Mucosa of gallbladder (tissue), 1 donor: ENCODE measurements at places on chromosomes 12 and 14. TPM values are rescaled to one million over a fixed set of nuclear protein-coding genes. Genes with fewer than 3 reads are reported as not detected.

DNA sequence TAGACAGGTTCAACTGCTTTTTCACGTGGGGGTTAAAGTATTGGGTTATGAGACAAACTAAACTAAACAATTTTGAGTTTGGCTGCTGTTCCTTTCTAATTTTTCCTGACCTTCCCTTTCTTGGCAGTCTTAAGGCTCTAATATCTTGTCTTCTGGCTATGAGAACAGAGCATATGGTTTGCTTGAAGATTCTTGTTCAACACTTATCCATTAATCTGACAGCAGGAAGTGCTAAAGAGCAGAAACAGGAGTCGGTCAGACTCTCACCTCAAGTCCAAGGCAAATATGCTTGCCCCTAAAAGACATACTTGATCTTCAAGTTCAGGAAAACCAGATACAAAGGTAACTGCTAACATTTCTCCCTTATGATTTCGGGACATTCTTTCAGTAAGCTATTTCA is 52.6 kb upstream of the KCNJ8 start:
- DNase-seq = no peak

GRCh38 chr12:53939141-53940108 is 794 bp downstream of the HOXC13 start:
- no peak for DNase-seq

GRCh38 chr14:24136684-24137528 is 912 bp downstream of the PSME1 start:
- DNase-seq = no peak

DNA sequence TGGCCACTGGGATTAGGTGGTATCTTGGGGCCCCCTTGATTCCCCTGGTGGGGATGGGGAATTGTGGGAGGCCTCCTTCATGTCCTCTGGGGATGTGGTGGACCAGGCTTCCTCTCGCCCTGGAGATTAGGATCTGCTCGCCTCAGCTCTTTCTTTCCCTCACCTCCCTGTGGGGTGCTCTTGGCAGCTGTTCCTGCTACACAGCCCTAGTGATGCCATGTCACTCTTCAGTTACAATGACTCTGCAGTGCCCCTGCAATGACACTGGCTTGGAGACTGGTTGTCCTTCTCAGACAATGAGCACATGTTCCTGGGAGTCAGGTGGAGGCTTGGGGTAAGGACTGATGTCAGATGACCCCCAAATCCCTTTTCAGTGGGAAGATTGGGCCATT is 83.9 kb downstream of the ADCK1 start:
- no peak for DNase-seq

- no peak for DNase-seq
Observed at GRCh38 chr14:76373456-76373855, 2.5 kb upstream of the ESRRB start.

DNA sequence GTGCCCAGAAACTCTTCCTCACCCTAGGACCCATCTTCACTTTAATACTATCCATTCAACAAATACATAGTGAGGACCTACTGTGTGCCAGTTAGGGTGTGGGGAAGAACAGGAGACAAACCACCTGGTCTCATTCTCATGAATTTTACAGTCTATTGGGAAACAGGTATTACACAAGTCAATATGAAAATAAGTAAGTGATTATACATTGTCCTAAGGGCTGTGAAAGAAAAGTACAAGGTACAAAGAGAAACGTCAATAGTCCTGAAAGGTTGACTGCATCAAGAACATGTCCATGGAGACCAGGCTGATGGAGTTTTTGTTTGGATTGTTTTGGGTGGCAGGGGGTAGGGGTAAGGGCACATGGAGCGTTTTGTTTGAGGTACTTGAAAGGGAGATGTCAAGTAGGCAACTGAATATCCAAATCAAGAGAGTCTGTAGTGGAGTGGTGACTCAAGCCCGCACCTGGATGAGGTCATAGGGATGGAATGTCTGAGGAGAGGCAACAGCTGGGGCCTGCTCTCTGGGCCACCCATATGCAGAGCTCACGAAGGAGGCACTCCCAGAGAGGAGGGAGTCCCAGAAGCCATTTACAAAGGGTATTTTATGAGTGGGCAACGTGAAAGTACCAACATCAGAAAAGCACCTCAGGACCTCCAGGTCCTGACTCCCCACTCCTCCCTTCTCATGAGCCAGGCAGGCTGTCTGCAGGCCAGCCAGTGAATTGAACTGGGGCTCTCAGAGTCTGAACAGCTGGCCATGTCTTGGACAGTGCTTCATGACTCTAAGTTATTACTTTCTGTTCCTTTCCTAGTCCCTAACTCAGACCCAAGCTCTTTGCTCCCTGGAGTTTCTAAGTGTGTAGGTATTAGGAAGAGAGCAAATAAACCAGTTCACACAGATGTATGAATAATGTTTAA is 272.0 kb downstream of the ZFP36L1 start:
- DNase-seq = peak; percentile 79

DNA sequence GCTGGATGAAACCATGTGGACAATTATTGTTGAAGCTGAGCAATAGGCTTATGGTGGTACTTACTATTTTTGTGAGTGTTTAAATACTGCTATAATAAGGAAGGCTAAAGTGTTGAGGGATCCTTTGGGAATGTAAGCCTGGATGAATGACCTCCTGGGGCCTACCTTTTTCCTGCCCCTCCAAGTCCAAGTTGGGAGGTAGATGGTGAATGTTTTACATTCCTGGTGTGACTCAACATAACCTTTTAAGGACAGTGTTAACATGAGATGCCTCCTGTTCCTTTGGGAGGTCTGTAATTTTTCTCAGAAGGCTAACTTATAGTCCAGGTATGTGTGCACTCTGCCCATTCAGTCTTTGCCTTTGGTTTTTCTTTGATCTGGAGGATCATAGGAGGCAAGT is 315.9 kb downstream of the NRXN3 start:
- no peak for DNase-seq

GRCh38 chr12:66644151-66644550 is 34.7 kb downstream of the GRIP1 start:
- DNase-seq = no peak

Gene A2ML1
- total RNA-seq = 0.09 TPM

Gene DBX2
- total RNA-seq = not detected

DNA sequence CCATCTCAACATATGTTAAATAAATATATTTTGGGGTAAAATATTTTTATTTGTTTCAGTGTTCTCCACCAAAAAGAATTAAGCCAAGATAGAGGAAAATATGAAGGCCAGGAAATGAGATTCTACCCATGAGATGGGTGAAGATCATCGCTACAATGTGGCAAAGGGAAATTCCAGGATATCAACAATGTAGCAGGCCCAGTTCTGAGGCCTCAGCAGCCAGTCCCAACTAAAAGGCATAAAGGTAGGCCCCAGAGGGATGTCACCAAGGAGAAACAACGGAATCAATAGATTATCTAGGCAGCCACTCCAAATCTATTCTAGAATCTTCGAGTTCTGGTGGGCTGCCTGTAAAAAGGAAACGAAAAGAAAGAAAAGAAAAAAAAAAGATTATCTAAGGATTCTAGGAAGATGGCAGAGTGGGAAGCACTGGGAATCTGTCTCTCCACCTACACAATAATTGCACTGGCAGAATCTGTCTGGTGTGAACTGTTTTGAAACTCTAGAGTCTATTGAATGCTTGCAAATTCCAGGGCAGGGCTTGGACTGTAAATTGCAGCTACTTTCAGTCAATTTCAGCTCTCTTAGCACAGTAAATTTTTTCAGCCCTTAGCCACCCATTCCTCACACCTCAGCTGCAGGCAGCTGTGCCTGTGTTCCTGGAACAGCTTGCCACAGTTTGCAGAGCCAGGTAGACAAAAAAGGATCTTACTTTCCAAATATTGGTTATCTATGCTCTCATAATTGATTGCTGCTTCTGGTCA is 33.1 kb upstream of the MMP19 start:
- DNase-seq = no peak

- no peak for DNase-seq
Observed at GRCh38 chr14:87745507-87746118, 247.4 kb downstream of the GALC start.

Gene TMEM121
- total RNA-seq = 3.7 TPM

DNA sequence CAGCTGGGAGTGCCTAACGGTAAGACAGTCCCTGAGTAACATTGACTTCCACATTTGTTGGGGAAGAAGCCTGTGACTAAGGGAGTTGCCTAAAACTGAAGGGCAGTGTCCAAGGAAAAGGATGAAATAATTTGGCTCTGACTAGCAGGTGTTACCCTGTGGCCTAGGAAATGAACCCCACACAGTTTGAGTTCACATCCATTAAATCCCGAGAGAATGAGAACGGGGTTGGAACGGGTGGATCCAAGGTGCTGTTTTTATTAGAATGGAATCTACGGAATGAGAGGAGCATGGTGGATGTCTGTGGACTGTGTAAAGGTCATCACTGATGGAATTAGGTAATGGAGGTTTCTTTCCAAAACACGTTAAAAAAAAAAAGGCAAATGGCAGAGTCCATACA is 324.0 kb downstream of the MED13L start:
- no peak for DNase-seq

DNA sequence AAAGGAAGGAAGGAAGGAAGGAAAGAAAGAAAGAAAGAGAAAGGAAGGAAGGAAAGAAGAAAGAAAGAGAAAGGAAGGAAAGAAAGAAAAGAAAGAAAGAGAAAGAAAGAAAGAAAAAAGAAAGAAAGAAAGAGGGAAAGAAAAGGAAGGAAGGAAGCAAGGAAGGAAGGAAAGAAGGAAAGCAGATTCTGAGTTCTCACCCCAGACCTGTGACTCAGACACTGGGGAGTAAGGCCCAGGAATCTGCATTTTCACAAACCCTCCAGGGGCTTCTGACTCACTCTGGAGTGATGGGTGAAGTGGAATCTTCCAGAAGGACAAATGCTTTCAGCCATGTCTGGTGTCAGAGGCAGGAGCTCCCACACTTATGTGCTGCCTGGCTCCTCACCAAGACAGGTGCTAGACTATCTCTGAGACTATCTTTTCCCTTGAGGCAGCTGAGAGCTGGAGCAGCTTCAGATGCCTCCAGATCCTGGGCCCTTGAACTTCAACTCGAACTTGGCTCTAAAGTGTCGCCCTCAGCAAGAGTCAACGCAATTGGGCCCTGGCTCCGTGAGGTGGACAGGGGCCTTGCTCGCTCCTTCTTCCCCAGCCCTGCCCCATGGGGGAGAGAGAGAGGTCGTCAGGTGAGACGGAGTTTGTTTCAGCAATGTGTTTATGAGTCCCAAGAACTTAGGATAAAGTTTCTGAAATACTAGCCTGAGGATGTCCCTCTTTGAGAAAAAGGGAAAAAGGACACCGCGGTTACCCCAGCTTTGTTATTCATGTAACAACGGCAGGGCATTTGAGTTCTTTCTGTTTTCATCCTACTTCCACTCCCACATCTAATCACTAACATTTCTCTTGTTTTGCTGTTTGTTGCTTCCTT is 19.8 kb upstream of the SCARB1 start:
- no peak for DNase-seq

Gene ALDH1L2
- 5.1 TPM for total RNA-seq

Gene KRT85
- not detected for total RNA-seq

Gene CEBPE
- total RNA-seq = 0.20 TPM

Gene GPR84
- 1.8 TPM for total RNA-seq

- peak; percentile 36 for DNase-seq
Observed at GRCh38 chr12:116861320-116861719, 19.9 kb downstream of the HRK start.

Gene AMHR2
- total RNA-seq = 0.60 TPM

GRCh38 chr12:5318874-5319273 is 113.0 kb upstream of the NTF3 start:
- DNase-seq = peak; percentile 44

- DNase-seq = no peak
Observed at GRCh38 chr12:9794484-9795093, 32.7 kb upstream of the KLRF1 start.

Gene CYP27B1
- 1.6 TPM for total RNA-seq

DNA sequence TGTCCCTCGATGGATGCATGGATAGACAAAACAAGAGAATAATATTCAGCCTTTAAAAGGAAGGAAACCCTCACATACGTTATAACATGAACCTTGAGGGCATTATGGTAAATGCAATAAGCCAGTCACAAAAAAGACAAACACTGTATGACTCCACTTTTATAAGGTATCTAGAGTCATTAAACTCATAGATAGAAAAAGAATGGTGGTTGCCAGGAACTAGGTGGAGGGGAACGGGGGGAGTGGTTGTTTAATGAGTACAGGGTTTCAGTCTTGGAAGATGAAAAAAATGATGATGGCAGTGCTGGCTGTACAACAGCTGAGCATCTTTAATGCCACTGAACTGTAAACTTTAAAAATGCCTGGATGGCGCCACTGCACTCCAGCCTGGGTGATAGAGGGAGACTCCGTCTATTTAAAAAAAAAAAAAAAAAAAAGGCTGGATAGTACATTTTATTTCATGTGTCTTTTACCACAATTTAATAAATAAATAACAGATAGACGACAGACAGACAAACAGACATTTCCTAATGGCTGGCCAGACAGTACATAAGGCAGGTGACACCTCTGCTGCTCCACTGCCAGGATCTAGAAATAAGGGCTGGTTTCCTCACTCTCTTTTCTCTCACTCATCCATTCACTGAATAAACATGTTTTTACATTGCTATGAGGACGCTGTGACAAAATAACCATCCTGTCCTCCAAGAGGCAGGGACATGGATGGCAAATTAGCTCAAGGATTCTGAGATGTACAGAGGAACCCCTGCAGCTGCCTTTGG is 118.8 kb downstream of the FOXN3 start:
- no peak for DNase-seq

Gene KRT86
- total RNA-seq = 1.1 TPM

GRCh38 chr12:111673503-111673902 is 12.3 kb downstream of the BRAP start:
- DNase-seq = no peak

- no peak for DNase-seq
Observed at GRCh38 chr14:54700717-54701116, 133.8 kb downstream of the SAMD4A start.

GRCh38 chr12:60100160-60100559 is 504.3 kb downstream of the SLC16A7 start:
- no peak for DNase-seq

DNA sequence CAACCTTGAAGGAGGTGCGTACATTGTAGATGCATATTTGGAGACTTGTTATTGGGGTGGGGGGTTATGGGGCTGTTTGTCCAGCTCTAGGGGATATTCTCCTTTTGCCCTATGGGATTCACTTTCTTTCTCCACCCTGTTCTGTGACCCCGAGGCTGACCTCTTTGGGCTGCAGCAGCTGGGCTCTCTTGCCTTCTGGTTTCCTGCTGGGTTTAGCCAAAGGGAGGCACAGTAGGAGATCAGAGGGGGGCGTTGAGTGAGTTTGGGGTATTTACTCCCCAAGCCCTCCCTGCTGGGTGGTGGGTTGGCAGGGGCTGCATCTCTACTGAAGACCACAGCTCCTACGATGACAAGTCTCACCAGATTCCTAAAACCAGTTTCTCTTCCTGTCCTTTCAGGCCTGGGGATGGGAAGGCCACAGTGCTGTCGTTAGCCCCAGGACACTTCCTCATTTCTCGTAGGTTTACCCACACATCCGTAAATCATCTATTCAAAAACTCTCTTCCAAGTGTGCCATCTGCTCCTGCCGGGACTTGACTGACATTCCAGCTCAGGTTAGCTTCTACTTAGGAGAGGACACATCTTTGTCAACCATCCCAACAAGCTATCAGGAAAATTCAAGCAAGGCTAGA is 127.1 kb downstream of the TMEM30B start:
- no peak for DNase-seq

Gene DIP2B
- 23.1 TPM for total RNA-seq

Gene COCH
- 0.37 TPM for total RNA-seq
